ENCODE measurements at places on chromosomes 12 and 14.

DNA sequence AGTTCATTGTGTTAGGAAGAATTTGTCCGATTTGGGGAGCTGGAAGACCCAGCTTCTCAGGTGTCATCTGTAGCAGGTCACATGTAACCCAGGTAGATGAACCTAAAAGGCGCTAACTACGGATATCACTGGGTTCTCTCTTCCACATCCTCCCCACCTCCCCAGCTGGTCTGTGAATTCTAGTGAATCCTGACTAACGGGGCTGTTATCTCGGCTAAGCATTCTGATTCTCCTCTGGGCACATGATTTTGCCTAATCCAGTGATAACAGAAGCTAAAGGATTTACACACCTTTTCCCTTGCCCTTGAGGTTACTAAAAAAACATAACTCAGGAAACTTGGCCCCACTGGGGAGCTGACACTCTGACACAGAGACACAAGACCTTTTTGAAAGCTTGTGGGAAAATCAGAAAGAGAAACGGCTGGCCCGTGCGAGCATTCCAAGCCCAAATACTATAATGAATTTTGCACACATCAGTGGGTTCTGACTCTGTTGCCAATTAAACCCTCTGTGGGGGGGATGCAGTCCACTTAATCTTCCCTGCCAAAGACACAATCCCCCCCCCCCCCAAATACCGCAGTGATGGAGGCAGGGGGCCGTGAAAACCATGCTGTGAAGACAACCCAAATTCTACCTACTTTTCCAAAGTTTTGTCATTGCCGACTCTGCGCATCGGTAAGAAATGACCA, 81.0 kb upstream of the FZD10 start:
- DNase-seq, result no peak

GRCh38 chr12:101616027-101616494, 21.3 kb downstream of the MYBPC1 start:
- no peak for DNase-seq

DNA sequence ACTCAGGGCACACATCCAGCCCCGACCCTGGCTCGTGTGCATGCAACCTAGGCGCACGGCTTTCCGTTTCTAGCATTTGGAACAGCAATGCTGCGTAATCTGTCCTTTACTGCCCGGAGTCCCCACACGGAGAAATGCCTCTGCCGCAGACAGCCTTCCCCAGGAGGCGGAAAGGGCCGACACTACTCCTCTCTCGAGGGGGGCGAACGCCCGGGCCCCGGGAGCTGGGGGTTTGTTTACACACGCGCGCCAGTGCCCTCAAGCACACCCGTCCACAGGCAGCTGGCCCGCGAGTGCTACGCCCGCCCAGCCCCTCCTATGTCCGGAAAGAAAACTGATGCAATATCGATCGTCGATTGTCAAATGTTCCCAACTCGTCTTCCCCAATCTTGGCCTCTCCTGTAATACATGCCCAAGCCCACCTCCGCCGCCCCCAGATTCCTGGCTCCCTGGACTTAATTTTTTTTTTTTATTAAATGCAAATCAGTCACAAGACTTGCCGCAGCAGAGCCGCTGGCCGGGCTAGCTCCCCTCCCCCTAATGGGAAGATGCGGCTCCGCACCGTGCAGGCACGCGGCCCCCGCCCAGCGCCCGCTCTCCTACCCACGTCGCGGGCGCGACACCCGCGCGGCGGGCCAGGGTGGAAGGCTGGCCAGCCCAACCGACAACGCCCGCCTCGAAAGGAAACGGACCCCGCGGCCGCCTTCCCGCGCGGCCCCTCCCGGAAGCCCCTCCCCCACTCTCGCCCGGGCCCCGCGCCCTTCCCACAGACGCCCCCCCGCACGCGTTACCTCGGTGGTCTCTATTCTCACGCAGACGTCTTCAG, 642 bp downstream of the SLC38A2 start:
- DNase-seq, result no peak

GRCh38 chr14:58151133-58152013, 640 bp downstream of the ARMH4 start:
- DNase-seq, result no peak

DNA sequence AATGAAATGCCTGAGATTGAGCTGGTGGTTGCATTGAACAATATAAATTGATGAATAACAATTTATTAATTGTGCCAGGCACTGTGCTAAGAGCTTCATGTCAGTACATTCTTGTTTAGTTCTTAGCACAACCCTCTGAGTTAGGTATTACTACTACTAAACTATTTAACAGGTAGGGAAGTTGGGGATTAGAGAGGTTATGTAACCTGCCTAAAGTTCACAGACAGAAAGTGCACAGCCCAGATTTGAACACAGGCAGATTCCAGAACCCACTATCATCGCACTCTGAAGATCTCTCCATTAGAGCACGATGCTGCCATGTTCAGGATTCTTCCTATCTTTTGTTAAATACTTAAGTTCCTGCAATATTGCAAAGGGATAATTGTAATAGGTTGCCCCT, 49.3 kb downstream of the ETV6 start:
- no peak for DNase-seq

GRCh38 chr12:4289231-4289878, 15.8 kb downstream of the CCND2 start:
- DNase-seq, result no peak

DNA sequence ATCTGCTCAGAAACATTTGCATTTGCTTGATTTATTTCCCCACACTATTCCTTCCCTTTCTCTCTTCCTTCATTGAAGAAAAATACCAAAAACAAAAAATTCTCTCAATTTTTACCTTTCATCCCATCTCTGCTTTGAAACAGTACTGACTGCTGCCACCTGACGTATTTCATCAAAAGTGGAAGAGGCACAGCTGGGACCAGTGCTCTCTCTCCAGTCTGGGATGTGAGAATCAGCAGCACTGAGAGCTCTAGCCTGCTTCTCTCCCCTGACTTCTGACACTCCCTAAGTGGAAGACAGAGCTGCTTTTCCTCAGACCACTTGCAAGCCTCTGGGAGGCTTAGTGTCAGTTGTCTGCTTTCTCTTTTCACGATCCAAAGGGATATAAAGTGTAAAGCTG, 36.9 kb downstream of the TTLL5 start:
- no peak for DNase-seq

- no peak for DNase-seq
Observed at GRCh38 chr14:74934476-74935359, 11.7 kb upstream of the RPS6KL1 start.

DNA sequence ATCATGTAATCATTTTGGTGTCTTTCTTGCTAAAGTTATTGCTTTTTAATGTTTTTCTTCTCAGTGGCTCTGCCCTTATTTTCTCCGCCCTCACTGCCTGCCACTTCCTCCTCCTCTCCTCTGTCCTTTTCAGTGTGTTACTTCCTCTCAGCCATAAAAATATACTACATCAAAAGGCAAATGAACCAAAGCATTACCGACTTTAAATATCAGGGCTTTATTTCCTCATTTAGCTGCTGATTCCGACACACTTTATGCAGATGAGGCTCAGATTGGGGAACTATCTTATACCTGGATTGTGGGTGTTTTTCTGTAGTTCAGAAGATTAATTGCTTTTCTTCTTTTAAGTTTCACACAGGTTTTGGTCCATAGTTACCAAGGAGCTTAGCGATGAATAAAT, 118.1 kb downstream of the CMAS start:
- DNase-seq, result no peak

DNA sequence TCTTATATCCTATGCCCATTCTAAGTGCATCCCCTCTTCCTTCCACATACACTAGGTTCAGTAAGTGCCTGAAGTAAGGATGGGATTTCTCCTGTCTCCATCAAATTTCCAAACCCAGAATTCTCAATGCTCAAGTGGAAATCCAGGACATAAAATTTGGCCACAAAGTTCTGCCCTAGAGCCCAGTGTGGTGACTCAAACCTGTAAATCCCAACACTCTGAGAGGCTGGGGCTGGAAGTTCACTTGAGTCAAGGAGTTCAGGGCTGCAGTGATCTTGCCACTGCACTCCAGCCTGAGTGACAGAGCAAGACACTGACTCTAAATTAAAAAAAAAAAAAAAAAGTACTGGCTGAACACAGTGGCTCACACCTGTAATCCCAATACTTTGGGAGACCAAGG, 4.5 kb upstream of the ARF3 start:
- DNase-seq, result no peak

- no peak for DNase-seq
Observed at GRCh38 chr12:56632701-56633467, 2.8 kb upstream of the BAZ2A start.

DNA sequence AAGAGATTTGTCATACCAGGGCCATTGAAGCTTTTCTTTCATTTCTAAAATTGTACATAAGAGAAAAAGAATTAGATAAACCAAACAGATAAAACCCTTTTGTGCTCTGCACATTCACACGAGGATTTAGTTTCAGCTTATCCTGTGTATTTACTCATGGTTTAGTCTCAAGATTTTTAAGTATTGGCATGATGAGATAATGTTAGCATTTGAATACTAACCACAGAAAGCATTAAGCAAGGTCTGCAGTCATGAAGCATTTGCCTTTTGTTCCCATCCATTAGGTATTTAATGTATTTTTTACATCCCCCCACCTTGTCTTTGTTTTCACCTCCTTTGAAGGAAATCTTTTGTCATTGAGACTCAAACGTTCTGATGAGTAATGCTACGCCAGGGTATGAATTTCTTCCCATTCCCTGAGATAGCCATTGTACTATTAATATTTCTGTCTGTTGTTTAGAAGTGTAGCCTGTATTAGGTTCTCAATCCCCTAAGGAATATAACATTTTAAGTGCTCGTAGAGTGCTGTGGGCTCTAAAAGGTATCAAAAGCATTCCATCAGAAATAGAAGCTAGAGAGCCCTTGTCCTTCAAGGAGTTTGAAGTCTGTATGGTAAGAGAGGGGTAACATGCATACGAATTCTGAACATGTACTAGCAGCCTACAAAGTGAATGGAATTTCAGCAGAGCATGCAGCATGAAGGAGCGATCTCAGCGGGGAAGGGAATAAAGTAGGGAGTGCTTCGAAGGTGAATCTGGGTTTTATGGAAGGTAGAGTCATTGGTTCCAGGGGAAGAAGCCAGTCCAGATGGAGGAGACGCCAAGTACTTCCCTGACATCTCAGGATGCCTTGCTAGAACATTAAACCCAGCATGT, 22.3 kb downstream of the CRADD start:
- DNase-seq, result no peak
